ENCODE measurements at places on chromosomes 11 and 22. TPM values are rescaled to one million over a fixed set of nuclear protein-coding genes. Genes with fewer than 3 reads are reported as not detected.

Gene SART1
- 47.9 TPM for total RNA-seq

Gene ZP1
- total RNA-seq = 1.4 TPM

DNA sequence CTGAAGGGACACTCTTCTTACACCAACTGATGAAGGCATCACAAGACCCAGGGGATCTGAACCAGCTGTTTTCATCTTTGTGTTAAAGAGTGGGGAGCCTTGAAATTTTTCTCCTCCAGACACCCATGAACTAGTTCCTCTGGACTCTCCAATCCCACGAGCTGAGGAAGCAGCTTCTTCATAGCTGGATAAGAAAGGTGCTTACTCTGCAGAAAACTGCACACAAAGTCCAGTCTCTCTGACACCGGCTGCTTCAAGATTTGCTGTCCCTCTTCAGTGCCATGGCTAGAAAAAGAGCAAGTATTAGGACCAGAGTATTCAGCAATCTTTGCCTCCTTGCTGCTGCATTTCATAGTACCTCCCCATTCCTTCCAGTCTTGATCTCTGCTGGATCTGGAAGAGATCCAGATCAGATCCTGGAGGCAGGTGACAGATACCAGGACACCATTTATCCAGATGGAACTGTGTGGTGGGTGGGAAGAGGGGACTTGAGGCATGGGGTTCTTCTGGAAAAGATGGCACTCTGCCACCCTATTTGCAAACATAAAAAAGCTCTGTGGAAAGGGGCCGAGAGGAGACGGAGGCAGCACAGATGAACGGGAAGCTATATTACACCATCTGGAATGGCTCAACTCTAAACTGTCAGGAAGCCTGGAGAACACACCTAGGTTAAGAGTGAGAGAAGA lies 25.5 kb downstream of the IL18BP start:
- no peak for DNase-seq

DNA sequence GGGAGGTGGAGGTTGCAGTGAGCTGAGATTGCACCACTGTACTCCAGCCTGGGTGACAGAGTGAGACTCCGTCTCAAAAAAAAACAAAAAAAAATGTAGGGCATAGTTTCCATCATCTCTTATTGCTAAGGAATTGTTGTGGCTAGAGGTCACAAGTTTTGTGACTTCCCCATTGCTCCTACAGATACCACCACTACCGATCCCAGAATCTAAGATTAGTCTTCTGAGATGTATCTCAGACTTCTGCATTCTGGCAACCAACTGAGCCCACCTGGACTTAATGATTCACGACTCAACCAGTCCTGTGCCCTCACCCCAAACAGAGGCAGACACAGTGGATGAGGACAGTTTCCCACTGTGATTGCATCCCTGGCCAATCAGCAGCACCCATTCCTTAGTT lies 148.9 kb downstream of the NECTIN1 start:
- DNase-seq = no peak

- peak; percentile 89 for DNase-seq
Observed at GRCh38 chr11:11978792-11979487, 29.5 kb downstream of the DKK3 start.

DNA sequence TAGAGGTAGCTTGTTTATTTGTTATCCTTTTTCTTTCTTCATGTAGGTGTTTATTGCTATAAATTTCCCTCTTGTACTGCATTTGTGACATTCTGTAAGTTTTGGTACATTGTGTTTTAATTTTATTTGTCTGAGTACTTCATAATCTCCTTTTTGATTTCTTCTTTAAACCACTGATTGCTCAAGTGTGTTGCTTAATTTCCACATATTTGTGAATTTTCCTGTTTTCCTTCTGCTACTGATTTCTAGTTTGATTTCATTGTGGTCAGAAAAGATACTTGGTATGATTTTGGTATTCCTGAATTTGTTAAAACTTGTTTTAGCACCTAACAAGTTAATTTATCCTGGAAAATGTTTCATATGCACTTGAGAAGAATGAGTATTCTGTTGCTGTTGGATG lies 15.1 kb downstream of the OR10V1 start:
- no peak for DNase-seq

GRCh38 chr22:47433627-47434026 lies 671.2 kb downstream of the TBC1D22A start:
- DNase-seq = no peak

DNA sequence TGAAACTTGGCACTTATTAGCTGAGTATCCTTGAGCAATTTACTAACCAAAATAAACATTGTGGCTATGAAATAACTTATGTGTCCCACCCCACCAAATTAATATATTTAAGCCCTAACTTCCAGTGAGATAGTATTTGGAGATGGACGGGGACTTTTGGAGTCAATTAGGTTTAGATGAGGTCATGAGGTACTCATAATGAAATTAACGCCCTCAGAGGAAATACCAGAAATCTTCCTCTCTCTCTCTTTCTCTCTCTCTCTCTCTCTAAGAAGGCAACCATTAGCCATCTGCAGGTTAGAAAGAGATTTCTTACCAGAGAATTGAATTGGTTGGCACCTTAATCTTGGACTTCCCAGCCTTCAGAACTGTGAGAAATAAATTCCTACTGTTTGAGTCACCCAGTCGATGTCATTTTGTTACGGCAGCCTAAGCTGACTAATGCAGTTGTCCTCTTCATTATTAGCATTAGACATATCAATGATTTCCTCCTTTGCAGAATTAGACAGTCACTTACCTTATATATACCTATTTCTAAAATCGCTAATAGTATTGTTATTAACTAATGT lies 1284.0 kb downstream of the FAM181B start:
- DNase-seq = no peak

DNA sequence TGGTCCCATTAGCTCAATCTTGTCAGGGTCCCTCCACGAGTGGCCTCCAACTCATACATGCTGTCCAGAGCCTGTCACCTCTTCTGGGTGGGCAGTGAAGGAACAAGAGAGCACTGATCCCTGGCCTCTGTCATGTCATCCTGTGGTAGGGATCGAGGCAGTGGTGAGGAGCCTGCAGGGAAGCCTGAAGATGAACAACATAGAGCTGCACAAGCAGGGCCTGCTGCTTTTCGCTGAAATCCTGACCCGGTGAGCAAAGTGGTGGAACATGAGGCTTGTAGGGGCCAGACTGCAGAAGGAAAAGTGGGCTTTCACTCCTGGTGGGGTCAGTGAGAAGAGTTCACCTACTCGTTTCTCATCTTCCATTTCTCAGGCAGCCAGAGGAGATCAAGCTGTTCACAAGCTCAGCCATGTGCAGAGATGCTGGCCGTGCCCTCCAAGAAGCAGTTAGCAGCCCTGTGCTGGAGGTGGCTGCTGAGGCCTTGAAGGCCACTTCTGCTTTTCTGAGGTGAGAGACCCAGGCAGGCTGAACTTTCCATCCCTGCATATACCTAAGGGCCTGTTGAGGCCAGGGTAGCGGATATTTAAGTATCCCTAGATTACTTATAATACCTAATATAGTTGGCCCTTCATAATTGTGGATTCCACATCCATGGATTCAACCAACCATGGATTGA lies 32.9 kb downstream of the MEI1 start:
- DNase-seq = peak; percentile 53

DNA sequence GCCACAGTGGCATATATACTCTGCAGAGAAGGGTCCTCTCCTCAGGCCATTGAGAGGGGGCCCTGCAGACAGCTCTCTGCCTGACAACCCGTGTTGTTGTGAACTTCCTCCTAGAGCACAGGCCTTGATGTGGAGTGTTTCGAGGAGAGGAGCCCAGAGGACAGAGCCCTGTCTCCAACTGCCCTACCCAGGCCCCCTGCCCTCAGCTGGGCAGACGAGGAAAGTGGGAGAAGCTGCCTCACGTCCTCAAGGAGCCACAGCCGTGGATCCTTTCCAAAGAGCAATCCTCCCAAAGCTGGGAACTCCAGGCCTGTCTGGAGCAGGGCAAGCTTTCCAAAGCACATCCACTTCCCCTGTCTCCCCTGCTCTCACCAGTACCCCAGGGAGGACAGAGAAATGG lies 10.7 kb downstream of the LMO1 start:
- peak; percentile 12 for DNase-seq
